G401 (cell line): ENCODE measurements at places on chromosomes 11 and 22. TPM values are rescaled to one million over a fixed set of nuclear protein-coding genes. Genes with fewer than 3 reads are reported as not detected.

The NUDT22 gene
- total RNA-seq = 33.3 and 34.2 TPM in 2 replicates

The TSSK2 gene
- total RNA-seq = not detected in 2 replicates

The PAX6 gene
- total RNA-seq = 2.7 and 3.8 TPM in 2 replicates

The ZNF70 gene
- total RNA-seq = not detected in 2 replicates

The MS4A4E gene
- not detected in 2 replicates for total RNA-seq

The SEC14L3 gene
- total RNA-seq = not detected in 2 replicates

The KCTD14 gene
- 9.6 and 16.9 TPM in 2 replicates for total RNA-seq

The TSPAN32 gene
- total RNA-seq = not detected in 2 replicates

The TRIM5 gene
- total RNA-seq = 11.1 and 14.3 TPM in 2 replicates

The KRTAP5-9 gene
- not detected in 2 replicates for total RNA-seq

The HOATZ gene
- 6.8 and 10.7 TPM in 2 replicates for total RNA-seq

The TRPM5 gene
- not detected in 2 replicates for total RNA-seq

The JHY gene
- 0.81 TPM in 1 of 2 replicates, not detected in the other for total RNA-seq

The SHANK2 gene
- total RNA-seq = not detected in 2 replicates

The MS4A6E gene
- total RNA-seq = not detected in 2 replicates

The CCDC73 gene
- not detected in 2 replicates for total RNA-seq

The KRTAP5-10 gene
- not detected in 2 replicates for total RNA-seq

The SMIM38 gene
- not detected in 2 replicates for total RNA-seq

The PHOX2A gene
- total RNA-seq = not detected in 2 replicates

The EXPH5 gene
- total RNA-seq = 3.6 and 6.5 TPM in 2 replicates

The SAA1 gene
- 3.3 and 4.6 TPM in 2 replicates for total RNA-seq

The SHANK3 gene
- total RNA-seq = 3.6 and 5.0 TPM in 2 replicates

The GDPD4 gene
- total RNA-seq = not detected in 2 replicates

The ELMOD1 gene
- total RNA-seq = 0.17 TPM in 1 of 2 replicates, not detected in the other

The DGAT2 gene
- total RNA-seq = 94.6 and 105 TPM in 2 replicates

The CENPM gene
- total RNA-seq = 89.5 and 91.5 TPM in 2 replicates

The ALKBH8 gene
- 3.0 and 5.3 TPM in 2 replicates for total RNA-seq

The CD3G gene
- not detected in 2 replicates for total RNA-seq

The MB gene
- not detected in 2 replicates for total RNA-seq

The C11orf91 gene
- total RNA-seq = not detected in 2 replicates

The OR10G7 gene
- not detected in 2 replicates for total RNA-seq

The CARD10 gene
- total RNA-seq = 18.3 and 26.0 TPM in 2 replicates
